ENCODE measurements at places on chromosomes 1 and 21.

GRCh38 chr21:34544032-34544496 lies 32.1 kb upstream of the KCNE1 start:
- DNase-seq = peak; percentile 83

GRCh38 chr1:204337583-204337982 lies 22.1 kb downstream of the PLEKHA6 start:
- no peak for DNase-seq

- DNase-seq = no peak
Measured at GRCh38 chr1:237921306-237921705, 30.6 kb upstream of the ZP4 start.

GRCh38 chr1:193658691-193659090 lies 472.3 kb upstream of the B3GALT2 start:
- DNase-seq = no peak

DNA sequence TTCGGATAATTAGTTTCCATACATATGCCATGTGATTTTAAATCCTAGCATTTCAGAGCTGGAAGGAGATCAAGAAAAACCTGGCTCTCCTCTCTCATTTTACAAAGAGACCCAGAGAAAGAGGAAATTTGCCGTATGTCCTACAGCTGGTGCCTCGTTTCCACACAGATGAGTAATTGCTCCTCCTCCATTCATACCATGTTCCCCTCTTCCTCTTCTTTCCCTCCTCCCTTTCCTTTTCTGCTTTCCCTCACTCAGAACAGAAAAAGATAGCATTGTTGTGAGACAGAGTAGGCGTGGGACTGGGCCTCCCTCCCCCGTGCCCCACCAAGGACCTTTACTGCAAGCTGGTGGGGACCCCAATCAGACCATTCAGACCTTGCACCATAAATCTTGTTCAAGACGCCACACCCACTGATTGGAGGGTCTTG lies 13.7 kb upstream of the SLC44A3 start:
- DNase-seq = peak; percentile 37

DNA sequence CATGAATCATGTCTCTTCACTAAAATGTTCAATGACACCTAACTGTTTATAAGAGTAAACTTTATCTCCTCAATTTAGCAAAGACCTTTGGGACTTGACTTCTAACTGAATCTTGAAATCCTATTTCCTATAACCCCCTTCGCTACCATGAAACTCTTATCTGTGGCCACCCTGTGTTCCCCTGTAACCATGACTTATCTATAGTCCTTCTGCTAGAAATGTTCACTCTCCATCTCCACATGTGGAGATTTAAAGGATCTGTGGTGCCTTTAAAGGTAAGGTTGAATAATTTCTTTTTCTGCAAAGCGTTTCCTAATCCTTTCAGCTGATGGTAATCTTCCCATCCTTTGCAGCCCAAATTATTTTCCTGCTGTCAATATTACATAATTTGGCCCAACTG lies 436.3 kb upstream of the RUNX1 start:
- DNase-seq = peak; percentile 70

DNA sequence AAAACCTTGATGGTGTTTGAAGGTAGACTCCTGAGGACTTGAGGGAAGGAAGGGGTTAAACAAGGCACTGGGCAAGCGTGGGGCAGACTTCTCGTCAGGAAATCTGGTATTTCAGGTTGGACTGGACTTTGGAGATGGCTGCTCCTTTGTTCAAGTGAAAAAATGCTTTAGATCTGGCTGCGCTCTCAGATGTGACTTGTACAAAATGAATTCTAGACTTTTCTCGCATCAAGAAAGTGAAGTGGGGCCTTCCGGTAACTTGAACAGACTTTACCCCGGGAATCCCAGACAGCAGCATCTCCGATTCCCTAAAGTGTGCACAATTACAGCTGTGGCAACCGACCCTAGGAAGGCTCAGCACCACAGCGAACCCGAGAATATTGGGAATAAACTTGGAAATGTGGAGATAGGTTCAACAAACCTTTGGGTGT lies 44.3 kb upstream of the ERRFI1 start:
- DNase-seq = no peak

DNA sequence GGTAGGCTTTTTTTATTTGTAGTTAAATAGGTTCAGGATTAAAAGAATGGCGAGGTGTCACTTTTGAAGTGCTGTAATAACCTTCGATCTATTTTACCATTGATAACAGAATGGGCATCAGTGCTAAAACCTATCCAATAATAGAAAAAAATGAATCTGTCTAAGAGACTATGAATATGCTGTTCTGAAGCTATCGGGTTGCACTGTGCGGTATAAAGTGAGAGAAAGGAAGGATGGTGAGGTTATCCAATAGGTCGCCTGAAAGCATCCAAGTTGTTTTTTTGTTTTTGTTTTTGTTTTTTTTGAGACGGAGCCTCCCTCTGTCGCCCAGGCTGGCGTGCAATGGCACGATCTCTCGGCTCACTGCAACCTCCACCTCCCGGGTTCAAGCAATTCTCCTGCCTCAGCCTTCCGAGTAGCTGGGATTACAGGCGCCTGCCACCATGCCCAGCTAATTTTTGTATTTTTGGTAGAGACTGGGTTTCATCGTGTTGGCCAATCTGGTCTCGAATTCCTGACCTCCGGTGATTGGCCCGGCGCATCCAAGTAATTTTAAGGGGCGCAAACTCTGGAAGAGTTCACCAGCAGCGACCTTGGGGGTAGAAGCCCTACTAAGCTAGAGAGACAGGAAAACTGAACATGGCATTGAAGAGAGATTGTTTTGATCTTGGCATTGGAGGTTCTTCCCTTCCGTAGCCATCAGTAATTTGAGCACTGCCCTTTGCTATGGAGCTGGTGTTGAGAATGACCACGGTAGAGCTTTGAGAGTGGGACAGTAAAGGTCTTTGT lies 8.7 kb upstream of the MDM4 start:
- DNase-seq = peak; percentile 86

DNA sequence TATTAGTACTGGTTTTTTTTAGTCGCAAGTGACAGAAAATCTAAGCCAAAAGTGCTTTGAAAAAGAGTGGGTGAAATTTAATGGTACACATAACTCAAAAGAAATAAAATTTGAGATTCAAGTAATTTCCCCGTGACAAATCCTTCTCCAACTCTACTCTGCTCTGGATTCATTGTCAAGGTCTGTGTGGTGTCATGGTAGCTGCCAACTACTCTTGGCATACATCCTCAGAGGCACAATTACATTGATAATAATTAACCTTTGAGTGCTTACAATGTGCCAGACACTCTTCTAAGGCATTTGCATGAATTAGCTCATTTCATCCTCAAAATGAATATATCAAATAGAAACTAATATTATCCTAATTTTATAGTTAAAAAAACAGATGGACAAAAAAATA lies 1153.9 kb upstream of the NCAM2 start:
- DNase-seq = no peak

GRCh38 chr1:17861685-17862084 lies 106.6 kb downstream of the ACTL8 start:
- DNase-seq = no peak

GRCh38 chr1:174359454-174359805 lies 88.3 kb upstream of the GPR52 start:
- DNase-seq = no peak

DNA sequence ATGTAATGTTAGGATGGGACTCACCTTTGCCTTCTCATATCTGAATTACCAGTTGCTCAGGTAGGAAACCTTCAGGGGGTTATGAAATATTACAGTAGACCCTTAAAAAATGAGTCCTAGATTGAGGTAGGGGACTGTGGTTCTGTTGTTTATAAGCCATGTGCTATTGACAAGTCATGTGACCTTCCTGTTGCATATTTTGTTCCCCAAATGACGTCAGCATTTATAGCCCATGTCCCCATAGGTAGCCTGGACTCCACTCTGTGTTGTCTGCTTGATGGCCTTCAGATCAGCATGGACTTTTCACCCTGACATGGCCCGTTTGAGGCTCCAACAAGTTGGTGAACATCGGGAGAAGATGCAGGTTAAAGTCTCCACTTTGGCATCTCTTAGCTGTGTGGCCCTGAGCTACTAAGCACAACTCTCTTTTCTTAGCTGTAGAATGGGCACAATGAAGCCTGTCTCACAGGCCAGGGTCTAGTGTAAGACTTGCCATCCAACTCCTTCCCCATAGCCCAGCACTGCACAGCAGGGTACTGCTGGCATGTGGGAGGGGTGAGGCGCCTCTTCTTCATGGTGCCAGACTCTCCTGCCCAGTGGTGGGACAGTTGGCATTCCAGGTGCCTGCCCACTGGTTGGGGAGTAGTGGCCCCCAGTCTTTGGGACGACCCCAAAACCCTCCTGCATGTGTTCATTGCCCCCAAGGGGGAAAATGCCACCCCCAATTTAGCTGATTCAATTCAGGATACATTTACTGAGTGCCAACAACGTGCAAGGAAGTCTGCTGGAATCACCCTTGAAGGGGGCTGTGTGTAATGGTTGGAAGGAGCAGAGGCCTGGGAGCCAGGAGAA lies 36.1 kb upstream of the TTC22 start:
- no peak for DNase-seq

GRCh38 chr21:45511661-45512431 lies 30.4 kb downstream of the SLC19A1 start:
- no peak for DNase-seq

DNA sequence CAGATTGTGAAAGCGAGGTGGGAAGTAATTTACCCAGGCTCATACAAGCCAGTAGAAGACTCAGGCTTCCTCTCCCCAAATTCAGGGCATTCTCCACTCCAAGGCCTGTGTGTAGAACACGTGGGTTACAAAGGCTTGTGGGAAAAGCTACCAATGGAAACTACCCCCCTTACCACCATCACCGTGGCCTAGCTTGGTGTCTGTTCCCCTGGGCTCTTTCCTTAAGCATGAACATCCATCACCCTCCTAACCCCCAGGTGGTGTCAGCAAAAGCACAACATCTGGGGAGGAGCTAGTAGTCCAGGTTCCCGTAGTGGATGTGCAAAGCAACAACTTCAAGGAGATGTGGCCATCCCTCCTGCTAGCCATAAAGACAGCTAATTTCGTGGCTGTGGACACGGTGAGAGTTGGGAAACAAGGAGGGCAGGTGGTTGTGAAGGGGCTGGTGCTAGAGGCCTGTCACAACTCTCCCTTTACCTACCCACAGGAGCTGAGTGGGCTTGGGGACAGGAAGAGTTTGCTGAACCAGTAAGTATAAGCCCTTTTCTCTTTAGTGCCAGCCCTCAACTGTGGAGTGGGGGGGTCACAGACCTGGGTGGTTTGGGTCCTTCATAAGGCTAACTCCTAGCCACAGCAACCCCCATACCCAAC lies 701 bp upstream of the MUTYH start:
- peak; percentile 65 for DNase-seq

DNA sequence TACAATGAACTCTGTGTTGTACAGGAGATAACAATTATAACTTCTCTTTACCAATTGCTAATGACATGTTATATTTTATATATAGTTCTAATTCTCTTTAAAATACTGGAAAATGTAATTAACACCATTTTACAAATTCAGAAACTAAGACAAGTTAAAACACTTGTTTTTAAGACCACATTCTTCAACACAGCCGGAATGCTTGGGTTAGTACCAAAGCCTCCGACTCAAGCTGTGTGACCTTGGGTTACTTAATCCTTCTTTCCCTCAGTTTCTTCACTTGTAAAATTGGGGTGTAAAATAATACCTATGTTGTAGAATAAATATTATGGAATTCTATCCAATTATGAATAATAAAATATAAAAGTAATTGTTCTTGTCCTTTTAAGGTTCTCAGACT lies 378.7 kb downstream of the USH2A start:
- no peak for DNase-seq

DNA sequence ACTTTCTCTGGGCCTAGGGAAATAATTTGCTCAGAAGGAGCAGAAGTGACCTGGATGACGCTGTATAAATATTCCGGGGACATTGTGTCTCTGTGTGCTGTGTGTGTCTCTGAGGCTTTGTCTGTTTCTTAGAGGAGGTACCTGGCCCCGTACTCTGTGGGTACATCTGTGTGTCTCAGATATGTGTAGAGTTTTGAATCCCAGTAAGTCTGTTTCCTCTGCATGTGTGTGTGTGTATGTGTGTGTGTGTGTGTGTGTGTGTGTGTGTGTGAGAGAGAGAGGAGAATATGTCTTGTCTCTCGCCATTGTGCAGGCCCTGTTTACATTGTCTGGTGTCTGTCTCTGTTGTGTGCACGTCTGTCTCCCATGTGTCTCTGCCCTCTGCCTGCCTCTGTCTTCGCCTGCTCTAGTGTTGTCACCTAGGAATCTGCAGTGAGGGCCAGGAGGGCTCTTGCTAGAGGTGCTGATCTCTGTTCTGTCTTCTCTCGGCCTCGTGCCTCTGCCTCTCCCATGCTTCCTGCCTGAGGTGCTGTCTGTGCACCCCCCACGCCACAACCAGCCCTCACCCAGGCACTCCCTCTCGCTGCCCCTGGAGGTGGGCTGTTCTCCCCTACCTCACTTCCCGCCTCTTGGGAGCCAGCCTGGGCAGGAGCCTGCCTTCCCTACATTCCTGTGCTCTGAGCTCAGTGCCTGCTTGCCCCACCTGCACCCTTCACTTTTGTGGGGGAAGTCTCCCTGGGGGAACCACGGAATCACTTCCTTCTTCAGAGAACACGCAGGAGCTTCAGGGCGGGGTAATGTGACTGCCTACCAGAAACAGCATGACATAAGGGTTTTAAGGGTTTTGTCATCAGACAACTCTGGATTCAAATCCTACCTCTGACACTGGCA lies 5.9 kb downstream of the MAP7D1 start:
- DNase-seq = peak; percentile 70

GRCh38 chr1:84271441-84272151 lies 29.9 kb upstream of the SAMD13 start:
- DNase-seq = peak; percentile 35

- DNase-seq = peak; percentile 45
Measured at GRCh38 chr1:193408782-193409293, 222.4 kb upstream of the B3GALT2 start.

DNA sequence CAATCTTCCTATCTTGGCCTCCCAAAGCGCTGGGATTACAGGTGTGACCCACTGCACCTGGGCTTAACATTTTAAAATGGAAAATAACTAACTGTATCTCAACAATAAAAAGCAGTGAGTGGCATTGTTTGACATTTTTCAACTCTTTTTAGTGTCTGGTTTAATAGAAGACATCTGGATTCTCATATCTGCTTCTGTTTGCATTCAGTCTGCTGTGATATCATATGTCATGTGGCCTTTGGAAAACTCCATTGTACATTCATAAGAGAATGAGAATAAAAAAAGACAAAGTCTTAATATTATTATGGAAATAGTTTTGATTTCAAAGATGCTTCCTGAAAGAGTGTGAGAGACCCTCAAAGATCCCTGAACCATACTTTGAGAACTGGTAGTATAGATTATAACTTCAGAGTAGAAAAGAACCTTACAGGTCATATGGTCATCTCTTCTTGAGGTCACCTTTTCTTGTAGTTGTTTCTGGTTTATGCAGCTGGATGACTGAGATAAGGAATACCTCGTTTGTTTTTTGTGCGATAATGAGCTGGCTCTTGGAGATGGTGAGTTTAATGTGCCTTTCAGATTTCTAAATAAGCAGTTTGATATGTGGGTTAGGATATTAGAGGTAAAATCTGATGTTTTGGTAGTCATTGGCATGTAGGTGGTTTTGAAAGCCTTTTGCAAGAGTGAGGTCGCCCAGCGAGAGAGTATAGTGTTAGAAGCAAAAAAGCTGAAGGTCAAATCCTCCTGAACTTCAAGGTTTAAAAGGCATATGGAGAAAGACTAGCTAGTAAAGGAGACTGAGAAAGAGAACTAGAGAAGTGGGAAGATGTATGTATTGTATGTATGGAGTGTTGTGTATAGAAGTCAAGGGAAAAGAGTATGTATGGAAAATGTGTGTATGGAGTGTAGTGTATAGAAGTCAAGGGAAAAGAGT lies 17.2 kb downstream of the CEP350 start:
- peak; percentile 77 for DNase-seq

- DNase-seq = no peak
Measured at GRCh38 chr1:46800742-46801141, 1.9 kb downstream of the CYP4B1 start.

- no peak for DNase-seq
Measured at GRCh38 chr1:53712276-53712675, 26.7 kb downstream of the GLIS1 start.

Data from hematopoietic multipotent progenitor cell treated with erythropoietin and hydrocortisone succinate and interleukin-3 and kit ligand, for 4 days (in vitro differentiated cells).